ENCODE measurements at places on chromosomes 6 and 20.

- DNase-seq = no peak
Observed at GRCh38 chr20:56828402-56828801, 199.3 kb downstream of the TFAP2C start.

- no peak for DNase-seq
Observed at GRCh38 chr6:168302534-168302933, 17.0 kb downstream of the DACT2 start.

DNA sequence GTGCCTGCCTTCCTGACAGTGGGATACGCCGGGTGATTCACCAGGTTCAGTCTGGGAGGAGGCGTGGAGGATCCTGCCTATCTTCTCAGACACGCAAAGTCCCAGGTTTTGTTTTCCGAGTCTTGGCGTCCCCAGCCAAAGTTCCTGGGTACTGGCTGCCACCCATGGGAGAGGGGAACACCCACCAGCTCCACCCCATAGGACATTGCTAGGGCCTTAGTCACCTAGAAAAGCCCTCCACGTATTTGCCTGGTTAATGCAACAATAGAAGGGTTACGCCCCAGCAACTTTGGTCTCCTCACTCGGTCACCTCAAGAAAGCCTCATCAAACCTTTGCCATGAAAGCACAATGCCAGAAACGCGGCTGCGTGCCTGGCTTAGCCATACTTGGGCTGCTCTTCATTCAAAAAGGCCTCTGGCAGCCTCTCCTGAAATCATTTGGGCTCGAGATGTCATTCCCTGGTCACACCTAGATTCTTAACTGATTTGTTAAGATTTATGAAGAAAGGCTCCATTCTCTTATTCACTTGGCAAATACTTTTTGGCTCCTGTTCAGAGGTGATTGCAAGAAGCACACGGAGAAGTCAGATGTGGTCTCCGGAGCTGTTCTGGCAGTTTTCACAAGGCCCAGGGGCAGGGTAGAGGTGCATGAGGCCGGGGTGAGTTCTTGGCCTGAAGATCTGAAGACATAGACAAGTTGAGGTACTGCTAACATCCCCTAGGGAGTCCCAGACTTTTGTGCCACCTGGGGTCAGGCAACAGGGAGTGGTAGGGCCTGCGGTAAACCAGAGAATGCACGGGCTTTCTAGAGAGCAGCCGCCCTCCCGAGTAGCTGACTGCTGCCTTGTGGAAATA is 35.5 kb upstream of the ZNF133 start:
- no peak for DNase-seq

- DNase-seq = no peak
Observed at GRCh38 chr20:55635870-55636269, 369.4 kb downstream of the CBLN4 start.

DNA sequence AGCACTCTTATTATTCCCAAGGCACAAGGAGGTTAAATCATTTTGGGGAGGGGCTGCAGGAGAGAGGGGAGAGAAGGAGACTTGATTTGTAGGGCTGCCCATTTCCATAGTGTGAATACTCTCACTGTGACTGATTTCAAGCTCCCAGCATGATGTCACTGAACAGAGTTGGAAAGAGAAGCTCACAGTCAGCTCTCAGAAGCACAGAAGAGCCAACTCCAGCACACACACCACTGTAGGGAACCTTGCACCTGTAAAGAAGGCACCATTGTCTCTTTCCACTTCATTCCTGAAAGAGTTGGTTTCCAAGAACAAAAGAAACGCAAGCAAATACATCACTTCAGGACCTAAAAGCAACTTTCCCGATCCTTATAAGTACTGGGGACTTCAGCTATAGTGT is 12.7 kb upstream of the STK35 start:
- no peak for DNase-seq

GRCh38 chr6:2194643-2195042 is 50.8 kb downstream of the GMDS start:
- DNase-seq = no peak

- DNase-seq = no peak
Observed at GRCh38 chr20:5508044-5508443, 191.3 kb upstream of the PROKR2 start.

GRCh38 chr6:49299279-49299678 is 163.8 kb downstream of the MMUT start:
- no peak for DNase-seq

- DNase-seq = no peak
Observed at GRCh38 chr6:126307849-126308248, 32.1 kb upstream of the CENPW start.

- DNase-seq = peak; percentile 14
Observed at GRCh38 chr6:89475101-89475500, 42.1 kb downstream of the ANKRD6 start.

DNA sequence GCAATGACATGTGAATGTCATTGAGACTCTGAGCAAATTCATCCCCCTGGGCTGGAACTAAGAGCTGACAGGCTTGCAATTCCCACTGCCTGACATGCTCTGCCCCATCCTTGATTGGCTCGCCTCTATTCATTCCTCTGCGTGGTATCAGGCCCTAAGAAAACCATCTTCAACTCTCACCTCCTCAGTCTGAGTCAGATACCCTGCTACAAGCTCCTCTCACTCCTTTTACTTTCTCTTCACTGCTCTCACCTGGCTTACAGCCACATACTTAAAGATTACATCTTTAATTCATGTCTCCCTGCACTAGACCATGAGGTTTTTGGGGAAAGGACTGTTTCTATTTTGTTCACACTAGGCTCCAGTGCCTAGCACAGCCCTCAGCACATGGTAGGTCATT is 131.6 kb downstream of the KIF6 start:
- no peak for DNase-seq

- peak; percentile 31 for DNase-seq
Observed at GRCh38 chr6:16849280-16849987, 88.2 kb upstream of the ATXN1 start.

- DNase-seq = no peak
Observed at GRCh38 chr20:35271073-35271882, 6.6 kb downstream of the MMP24OS start.

DNA sequence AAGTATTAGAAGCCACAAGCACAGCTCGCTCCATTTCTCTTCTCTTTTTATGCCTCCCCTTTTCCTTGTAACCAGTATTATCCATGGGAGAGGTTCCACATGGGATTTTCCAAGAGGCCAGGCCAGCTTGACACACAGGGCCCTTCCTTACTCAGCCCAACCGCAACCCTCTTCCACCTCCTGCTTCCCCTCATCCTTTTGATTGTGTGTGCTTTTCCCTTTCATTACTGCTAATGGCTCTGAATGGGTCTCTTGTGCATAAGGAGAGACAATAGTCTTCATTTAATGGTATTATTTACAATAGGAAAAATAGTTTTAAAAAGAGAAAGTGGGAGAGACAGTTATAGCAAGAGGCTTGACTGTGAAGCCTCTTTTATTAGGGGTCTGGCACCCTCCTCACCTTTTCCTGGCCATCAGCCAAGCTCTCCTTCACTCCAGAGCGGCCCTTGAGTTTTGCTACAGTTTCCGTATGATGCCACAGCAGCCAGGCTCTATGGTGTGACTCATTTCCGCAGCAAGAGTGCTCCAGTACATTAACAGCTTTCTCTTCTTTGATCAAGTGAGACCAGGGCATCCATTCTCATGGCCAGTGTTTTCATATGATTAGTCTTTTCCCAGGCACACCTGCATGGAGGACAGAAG is 579.5 kb downstream of the TFAP2B start:
- no peak for DNase-seq

GRCh38 chr6:37077191-37077904 is 71.9 kb downstream of the FGD2 start:
- DNase-seq = no peak

DNA sequence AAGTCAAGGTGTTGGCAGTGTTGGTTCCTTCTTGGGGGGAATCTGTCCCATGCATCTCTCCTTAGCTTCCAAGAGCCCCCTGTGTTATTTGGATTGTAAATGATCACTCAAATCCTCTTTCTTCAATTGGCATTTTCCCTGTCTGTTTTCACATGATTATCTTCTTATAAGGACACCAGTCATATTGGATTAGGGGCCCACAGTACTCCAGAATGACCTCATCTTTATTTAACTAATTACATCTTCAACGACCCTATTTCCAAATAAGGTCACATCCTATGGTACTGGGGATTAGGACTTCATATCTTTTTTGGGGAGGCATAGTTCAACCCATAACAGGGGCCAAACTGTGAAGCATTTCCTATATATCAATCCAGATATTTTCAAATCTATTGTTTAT is 57.3 kb downstream of the PTPRA start:
- no peak for DNase-seq

GRCh38 chr20:11989018-11989771 is 71.5 kb downstream of the BTBD3 start:
- DNase-seq = no peak

DNA sequence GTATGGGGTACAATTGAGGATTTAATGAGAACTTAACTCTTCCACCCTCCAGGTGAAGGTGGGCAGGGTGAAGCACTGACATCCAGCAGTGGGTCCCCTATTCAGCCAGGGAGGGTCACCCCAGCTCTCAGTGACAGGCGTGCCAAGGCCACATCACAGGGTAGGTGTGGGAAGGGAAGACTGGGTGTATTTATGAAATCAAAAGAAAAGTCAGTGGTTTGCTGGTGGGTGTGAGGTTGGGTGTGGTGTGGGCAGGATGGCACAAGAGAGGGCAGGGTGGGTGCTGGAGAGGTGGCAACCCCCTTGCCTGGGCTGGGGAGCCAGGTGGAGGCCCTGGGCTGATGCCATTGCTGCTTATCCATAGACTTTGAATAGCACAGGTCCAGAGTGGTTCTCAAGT is 16.6 kb downstream of the SYNDIG1 start:
- DNase-seq = no peak

DNA sequence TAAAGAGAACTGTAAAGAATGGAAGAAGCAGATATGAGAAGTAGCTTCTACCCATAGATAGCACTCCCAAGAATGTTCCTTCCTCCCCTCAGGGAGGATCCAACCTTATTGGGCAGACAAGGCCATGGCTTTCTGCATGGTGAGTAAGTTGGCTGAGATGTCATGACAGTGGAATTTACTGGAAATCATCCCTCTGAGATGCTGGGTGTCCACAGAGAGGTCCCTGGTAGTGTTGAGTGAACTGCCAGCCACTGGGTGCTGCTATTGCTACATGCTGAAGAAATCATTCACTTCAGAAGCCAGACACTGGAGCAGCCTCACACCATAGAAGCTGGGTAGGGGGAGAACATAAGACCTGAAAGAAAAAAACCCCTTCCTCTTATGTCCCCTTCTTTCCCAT is 46.4 kb upstream of the FERMT1 start:
- no peak for DNase-seq

DNA sequence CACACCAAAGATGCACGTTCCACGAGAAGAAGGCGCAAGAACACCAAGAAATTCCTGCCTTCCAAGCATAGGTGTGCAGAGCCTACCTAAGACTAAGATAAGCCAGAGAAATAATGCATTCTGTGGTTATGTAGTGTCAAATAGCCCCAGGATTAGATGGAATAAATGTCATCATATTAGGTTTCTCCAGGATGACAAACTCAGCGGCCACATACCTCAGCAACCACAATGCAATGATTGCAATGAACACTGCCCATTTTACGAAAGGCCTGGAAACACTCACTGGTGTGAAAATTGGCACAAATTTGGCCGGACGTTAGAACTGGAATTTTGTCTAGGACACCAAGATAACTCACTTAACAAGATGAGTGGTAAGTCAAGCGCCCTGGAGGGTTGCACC is 129.7 kb downstream of the SLC22A3 start:
- no peak for DNase-seq

DNA sequence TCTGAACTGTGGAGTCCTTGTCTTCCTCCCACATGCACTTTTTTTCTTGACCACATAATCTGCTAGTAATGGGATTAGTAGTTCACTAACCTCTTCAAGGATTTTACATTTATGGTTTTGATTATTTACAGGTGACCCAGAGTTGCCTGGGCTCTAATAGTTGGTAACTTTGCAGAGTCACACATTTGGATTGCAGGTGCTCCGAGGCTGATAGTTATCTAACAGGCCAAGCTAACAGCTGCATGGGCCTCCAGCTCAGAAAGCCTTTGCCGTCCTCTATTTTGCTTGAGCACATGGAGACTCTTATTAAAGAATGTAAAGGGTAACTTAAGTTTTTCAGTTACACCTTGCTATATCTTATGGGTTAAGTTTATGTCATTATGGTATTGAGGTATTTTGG is 95.4 kb downstream of the ANKS1A start:
- DNase-seq = no peak

GRCh38 chr6:57257911-57258541 is 35.9 kb upstream of the RAB23 start:
- no peak for DNase-seq

GRCh38 chr6:38524436-38525145 is 115.1 kb downstream of the BTBD9 start:
- DNase-seq = no peak

DNA sequence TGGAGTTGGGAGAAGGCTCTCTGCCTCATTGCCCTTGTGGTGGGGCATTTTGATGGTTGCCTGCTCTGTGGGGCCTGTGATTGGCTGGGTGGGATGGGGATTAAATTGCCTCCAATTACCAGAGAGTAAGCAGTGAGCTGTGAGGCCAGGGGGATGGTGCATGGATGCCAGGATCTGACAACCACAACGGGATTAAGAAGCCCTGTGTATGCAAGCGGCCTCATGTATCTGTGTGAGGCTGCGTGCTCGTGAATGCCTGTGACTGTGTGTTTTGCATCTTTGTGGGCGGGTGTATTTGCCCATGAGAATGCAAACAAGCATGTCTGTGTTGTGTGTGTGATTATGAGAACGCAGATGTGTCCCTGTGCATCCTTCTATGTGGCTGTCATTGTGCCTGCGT is 46.1 kb downstream of the CD40 start:
- no peak for DNase-seq

DNA sequence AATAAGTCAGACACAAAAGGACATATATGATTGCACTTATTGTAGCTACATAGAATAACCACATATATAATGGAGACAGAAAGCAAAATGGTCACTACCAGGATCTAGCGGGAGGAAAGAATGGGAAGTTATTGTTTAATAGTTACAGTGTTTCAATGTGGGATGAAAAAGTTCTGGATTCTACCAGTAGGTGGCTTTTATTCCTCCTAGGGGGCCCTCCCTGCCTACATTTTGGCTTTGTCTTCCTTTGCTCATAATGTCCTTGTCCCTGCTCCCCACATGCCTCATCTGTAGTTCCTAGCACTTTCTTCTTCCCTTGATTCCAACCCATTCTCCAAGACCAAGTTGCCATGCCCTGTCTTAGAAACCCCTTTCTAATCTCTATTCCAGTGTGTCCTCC is 16.3 kb downstream of the ZNF133 start:
- DNase-seq = no peak

DNA sequence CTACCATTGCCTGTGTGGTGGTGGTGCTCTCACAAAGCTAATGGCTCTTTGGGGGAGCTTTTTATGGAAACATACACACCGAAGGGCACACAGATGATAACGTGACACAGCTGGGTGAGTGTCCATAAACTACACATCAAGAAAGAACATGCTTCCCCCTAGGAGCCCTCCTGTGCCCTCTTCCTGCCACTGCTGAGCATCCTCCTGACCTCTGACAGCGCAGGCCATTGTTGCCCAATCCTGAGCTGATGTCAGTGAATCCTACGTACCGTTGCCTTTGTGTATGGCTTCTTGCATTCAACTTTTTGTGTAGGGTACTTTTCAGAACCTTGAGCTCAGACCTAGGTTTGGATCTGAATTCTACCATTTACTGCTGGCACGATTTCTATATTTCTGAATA is 65.8 kb upstream of the SLC22A1 start:
- DNase-seq = peak; percentile 6

- DNase-seq = no peak
Observed at GRCh38 chr6:33175436-33176069, 16.7 kb downstream of the COL11A2 start.

GRCh38 chr6:34317882-34318498 is 69.2 kb upstream of the SMIM29 start:
- no peak for DNase-seq

- no peak for DNase-seq
Observed at GRCh38 chr6:78868116-78868515, 765 bp downstream of the IRAK1BP1 start.

Data from inflammatory macrophage (primary cell).